ENCODE measurements at places on chromosomes 3 and 15.

DNA sequence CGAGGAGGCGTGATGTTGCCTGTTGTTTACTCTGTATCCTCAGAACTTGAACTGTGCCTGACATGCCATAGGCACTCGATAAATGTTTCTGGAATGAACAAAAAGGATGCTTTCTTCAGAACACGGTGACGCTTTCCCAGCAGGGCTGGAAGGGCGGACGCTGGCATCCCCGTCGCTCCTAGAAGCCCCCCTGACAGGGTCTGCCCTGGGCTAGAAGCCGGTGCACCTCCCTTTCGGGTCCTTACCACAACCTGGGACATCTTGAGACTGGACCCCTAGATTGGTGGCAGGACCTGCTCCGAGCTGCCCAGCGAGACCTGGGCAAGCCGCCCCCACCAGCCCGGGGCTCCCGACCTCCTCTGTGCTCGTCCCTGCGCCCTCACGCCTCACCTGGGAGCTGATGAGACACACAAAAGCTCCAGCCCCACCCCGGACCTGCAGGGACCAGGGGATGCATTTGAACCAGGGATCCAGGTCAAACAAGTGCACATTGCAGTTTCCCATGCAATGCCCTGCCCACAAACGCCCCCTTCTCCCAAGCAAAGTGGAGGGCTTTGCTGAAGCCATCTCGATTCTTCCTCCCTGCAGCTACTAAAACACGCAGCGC is 131.2 kb upstream of the MEF2A start:
- no peak overlapping the region for H3K27ac ChIP-seq
- H3K36me3 ChIP-seq, result no peaks in the 10 kb centered on the region
- no peak overlapping the region for H3K4me3 ChIP-seq
- H3K4me1 ChIP-seq, result 0 out of 2 replicates have a peak, but pooled peaks cover 5% of the 10 kb centered on the region
- no peak for DNase-seq

- no peak for DNase-seq
- no peaks in the 10 kb centered on the region for H3K27me3 ChIP-seq
- H3K27ac ChIP-seq, result no peak overlapping the region
- H3K4me3 ChIP-seq, result no peak overlapping the region
Measured at GRCh38 chr3:152113992-152114651, 154.6 kb upstream of the MBNL1 start.

GRCh38 chr3:62261121-62261520 is 112.2 kb downstream of the FEZF2 start:
- no peaks in the 10 kb centered on the region for H3K4me1 ChIP-seq
- H3K27ac ChIP-seq, result no peak overlapping the region
- no peak overlapping the region for H3K4me3 ChIP-seq
- no peak for DNase-seq
- no peaks in the 10 kb centered on the region for H3K27me3 ChIP-seq

DNA sequence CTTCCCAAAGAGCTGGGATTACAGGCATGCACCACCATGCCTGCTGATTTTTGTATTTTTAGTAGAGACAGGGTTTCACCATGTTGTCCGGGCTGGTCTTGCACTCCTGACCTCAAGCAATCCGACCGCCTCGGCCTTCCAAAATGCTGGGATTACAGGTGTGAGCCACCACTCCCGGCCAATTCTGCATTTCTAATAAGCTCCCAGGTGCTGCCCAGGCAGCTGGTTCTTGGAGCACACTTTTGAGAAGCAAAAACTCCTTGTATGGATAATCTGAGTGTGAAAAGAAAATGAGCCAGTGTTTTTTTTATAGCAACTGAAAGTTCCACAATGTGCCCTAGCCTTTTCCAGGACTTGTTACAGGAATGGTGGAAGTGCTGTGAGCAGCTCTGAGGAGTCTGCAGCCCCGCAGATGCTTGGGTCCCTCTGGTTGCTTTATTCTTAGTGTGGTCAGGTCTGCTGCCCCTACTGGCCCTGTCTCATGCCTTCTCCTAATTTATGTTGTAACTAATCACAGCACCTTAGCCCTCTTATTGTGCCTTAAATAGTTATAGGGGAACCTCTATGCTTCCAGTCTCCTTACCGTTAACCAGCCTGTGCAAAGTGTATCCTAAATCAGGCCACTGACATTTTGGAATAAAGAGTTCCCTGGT is 13.5 kb upstream of the KCNAB1 start:
- no peak overlapping the region for H3K27ac ChIP-seq
- no peak overlapping the region for H3K4me3 ChIP-seq
- DNase-seq, result no peak
- H3K4me1 ChIP-seq, result no peaks in the 10 kb centered on the region

GRCh38 chr3:123757281-123757940 is 126.7 kb downstream of the MYLK start:
- H3K27ac ChIP-seq, result no peak overlapping the region
- H3K27me3 ChIP-seq, result no peaks in the 10 kb centered on the region
- no peak overlapping the region for H3K4me3 ChIP-seq
- H3K4me1 ChIP-seq, result no peaks in the 10 kb centered on the region
- H3K36me3 ChIP-seq, result no peaks in the 10 kb centered on the region

GRCh38 chr3:152961323-152961722 is 126.4 kb downstream of the P2RY1 start:
- no peak overlapping the region for H3K4me3 ChIP-seq
- no peak for DNase-seq
- H3K27me3 ChIP-seq, result no peaks in the 10 kb centered on the region
- no peaks in the 10 kb centered on the region for H3K4me1 ChIP-seq

- H3K27me3 ChIP-seq, result no peaks in the 10 kb centered on the region
- no peaks in the 10 kb centered on the region for H3K4me1 ChIP-seq
- no peak for DNase-seq
- H3K4me3 ChIP-seq, result no peak overlapping the region
Measured at GRCh38 chr3:61182662-61183061, 68.6 kb downstream of the FHIT start.

DNA sequence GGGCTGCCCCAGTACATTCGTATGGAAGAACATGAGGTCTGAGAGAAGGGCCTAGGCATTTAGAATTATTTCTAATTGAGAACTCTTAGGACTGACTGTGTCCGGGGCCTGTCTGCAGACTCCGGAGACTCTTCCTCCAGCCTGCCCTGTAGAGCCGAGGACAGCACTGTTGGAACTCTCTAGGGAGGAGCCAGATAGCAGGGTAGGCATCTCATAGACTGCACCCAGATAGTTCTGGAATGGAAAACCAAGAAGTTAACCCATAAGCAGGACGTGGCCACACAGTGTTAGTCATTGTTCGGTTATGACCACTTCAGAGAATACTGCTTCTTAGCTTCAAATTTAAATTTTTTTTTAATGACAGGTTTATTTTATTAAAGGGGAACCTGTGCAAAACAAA is 59.5 kb downstream of the SNRK start:
- H3K36me3 ChIP-seq, result peaks cover 16% of the 10 kb centered on the region
- peaks cover 12% of the 10 kb centered on the region for H3K4me1 ChIP-seq
- no peak for DNase-seq
- H3K27me3 ChIP-seq, result no peaks in the 10 kb centered on the region
- no peak overlapping the region for H3K4me3 ChIP-seq
- H3K27ac ChIP-seq, result no peak overlapping the region

DNA sequence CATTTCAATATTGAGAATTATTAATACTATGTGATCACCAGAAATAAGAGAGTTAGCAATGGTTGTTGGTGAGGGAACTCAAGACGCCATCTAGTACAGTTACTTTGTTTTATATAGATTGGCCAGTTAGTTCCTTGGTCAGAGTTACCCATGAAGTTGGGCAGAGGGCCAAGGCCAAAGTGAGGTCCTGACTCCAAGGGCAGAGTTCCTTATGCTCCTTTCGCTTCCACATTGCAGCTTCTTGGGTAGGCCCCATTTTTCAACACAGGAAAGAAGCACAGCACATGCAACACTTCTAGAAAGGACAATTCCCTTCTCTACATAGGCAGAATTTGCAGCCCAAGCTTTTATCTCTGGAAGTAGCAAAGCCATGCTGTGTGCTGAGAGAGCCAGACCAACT is 178.6 kb downstream of the KCNAB1 start:
- H3K4me3 ChIP-seq, result no peak overlapping the region
- no peak overlapping the region for H3K27ac ChIP-seq
- no peaks in the 10 kb centered on the region for H3K4me1 ChIP-seq
- no peak for DNase-seq
- H3K36me3 ChIP-seq, result no peaks in the 10 kb centered on the region
- H3K27me3 ChIP-seq, result no peaks in the 10 kb centered on the region

DNA sequence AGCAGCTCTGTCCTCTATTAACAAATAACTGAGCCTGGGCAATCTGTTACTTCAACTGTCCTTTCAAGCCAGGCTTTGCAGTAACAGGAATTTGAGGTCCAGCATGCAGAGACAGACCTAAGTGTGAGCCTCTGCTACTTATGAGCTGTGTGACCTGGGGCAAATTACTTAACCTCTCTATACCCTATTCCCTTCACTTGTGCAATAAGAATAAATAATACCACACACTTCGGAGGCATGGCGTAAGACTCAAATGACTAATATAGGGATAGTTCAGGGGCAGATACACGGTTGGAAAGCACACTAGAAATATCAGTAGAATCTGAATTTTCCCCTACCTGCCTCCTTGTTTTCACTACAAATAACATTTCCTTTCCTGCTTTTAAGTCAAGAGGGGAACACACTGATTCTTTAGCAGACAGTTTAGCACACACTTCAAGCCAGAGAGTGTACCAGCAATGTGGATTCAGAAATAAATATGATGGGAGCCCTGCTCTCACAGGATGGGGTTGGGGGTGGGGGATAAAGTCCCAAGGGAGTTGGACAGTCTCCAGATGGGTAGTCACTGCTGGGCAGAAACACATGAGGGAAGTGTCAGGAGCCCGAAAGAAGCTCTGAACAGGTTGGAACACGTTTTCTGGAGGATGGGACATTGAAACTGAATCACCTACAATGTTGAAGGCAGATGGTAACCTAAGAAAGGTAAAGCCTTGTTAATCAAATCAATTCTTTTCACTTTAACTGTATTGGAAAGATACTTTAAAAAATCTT is 61.8 kb upstream of the RBP1 start:
- no peak overlapping the region for H3K27ac ChIP-seq
- no peaks in the 10 kb centered on the region for H3K27me3 ChIP-seq
- H3K4me3 ChIP-seq, result no peak overlapping the region
- H3K36me3 ChIP-seq, result no peaks in the 10 kb centered on the region

GRCh38 chr3:47473391-47473790 is 2.4 kb downstream of the SCAP start:
- H3K27ac ChIP-seq, result no peak overlapping the region
- H3K4me3 ChIP-seq, result no peak overlapping the region
- H3K36me3 ChIP-seq, result no peaks in the 10 kb centered on the region
- no peaks in the 10 kb centered on the region for H3K27me3 ChIP-seq
- H3K4me1 ChIP-seq, result peaks cover 3% of the 10 kb centered on the region

GRCh38 chr3:36918050-36918449 is 26.8 kb downstream of the TRANK1 start:
- no peak overlapping the region for H3K27ac ChIP-seq
- no peaks in the 10 kb centered on the region for H3K36me3 ChIP-seq
- no peak for DNase-seq
- no peak overlapping the region for H3K4me3 ChIP-seq
- H3K4me1 ChIP-seq, result no peaks in the 10 kb centered on the region

DNA sequence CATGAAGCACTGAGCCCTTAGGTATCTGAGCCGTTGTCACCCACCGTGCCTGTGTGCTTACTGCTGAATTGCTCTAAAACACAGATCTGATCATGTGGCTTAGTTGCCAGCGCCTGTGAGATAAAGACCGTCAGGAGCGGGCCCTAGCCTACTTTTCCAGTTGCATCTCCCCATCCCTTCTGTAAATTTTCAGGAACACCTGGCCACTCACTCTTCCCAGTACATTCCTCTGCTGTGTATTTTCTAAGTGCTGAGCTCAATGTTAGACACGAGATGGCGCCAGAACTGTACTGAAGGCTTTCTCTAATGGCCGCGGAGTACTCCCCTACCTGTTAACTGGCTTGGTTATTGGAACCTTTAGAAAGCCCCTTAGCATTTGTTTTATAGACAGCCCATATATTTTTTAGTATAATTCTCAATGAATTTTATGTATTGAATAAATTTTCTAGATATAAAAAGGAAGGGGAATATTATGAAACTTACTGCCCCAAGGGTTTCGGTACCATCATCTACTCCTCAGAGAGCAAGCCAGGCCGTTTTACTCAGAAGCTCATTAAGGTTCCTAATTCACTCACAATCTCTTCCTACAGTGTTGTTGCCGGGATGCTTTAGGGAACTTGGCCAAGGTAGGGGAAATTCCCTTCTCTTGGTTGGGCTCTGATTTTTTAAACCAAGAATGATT is 16.7 kb upstream of the WNT7A start:
- no peak overlapping the region for H3K4me3 ChIP-seq
- no peaks in the 10 kb centered on the region for H3K36me3 ChIP-seq
- DNase-seq, result no peak

DNA sequence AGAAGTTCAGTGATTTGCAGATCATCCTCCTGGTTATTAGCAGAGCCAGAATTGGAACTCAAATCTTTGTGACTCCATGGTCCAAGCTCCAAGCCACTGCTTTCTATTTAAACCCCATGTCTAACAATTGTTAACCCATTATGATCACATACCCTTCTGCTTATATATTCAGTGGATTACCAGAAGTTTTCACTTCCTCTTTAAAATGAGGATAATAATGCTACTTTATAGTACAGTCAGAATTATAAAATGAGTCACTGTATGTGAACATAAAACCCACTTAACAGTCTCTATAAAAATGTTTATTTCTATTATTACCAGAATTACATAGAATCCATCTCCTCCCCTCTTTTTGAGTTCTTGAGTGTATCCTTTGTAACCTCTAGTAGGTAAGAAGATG is 550.7 kb upstream of the DPPA4 start:
- no peak overlapping the region for H3K27ac ChIP-seq
- H3K4me1 ChIP-seq, result no peaks in the 10 kb centered on the region
- no peaks in the 10 kb centered on the region for H3K36me3 ChIP-seq
- no peak for DNase-seq

DNA sequence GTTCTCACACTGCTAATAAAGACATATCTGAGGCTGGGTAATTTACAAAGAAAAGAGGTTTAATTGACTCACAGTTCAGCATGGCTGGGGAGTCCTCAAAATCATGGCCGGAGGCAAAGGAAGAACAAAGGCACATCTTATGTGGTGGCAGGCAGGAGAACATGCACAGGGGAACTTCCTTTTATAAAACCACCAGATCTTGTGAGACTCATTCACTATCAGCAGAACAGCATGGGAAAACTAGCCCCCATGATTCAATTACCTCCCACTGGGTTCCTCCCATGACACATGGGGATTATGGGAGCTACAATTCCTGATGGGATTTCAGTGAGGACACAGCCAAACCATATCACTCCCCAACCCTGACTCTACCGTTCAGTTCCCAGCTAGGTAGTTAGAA is 59.7 kb upstream of the MINAR1 start:
- DNase-seq, result no peak
- no peaks in the 10 kb centered on the region for H3K36me3 ChIP-seq
- H3K27ac ChIP-seq, result no peak overlapping the region
- H3K27me3 ChIP-seq, result no peaks in the 10 kb centered on the region

Data from H1 (cell line).